Head of caudate nucleus (tissue), 42 donors: ENCODE measurements at places on chromosomes 1 and 21.

DNA sequence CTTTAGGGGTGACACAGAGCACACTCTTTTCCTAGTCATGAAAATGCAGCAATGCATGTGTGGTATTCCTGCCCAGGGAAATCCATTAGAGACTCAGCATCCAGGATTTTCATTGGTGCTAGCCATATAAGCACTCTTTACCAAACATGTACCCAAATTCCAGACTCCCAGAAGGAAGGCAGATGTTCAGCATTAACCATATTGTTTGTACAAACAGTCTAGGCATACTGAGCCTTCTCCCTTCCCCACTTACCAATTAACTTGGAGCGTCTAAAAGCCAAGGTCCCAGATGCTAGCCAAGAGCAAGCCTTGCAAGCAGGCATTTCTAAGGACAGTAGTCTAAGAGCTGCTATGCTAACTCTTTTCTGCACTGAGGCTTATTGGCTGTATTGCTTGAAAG lies 27.9 kb downstream of the ZBED6 start:
- no peak for DNase-seq

- no peak for DNase-seq
Measured at GRCh38 chr1:168433238-168433637, 110.6 kb downstream of the XCL2 start.

DNA sequence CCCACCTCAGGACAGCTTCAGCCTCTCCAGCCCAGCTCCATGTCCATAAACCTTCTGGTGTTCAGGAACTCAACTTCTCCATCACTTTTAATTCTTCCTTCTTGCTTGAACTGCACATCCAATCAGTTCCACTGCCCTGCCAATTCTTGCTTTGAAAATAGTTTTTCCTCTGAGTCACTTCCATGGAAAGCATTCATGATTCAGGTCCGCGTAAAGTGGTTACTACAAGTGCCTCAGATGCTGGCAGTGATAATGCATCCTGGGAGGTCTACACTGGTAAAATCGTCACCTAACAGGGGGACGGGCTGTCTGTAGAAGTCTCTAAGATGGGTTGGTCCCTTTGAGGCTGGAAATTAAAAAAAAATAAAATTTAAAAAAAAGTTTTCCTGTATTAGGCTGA lies 25.9 kb upstream of the RCAN1 start:
- no peak for DNase-seq

GRCh38 chr1:85836736-85837135 lies 128.5 kb upstream of the ZNHIT6 start:
- no peak for DNase-seq

- peak; percentile 89 for DNase-seq
Measured at GRCh38 chr1:151839457-151840403, at the start of gene C2CD4D. Gene C2CD4D, minus strand, starts transcription at chr1:151839820. Its CDS starts 831 bp downstream, at chr1:151838989.

DNA sequence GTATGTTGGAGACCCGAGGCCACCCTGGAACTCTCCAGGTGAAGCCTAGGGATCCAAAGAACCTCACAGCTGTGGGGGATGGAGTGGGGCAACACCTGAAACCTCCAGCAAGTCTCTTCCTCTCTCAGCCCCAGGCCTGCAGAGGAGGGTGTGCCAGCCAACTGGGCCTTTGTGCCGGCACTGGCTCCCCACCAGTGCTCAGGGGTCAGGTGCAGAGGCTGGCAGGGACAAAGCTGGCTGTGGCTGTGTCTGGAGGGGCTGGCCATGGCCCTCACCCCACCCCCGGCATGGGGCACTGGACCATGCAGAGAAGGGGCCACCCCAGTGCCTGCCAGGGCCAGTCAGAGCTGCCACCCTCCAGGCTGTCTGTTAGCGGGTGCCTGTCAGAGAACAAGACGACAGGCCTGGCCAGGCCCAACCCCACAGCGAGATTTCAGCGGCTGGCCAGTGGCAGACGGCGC lies 3.9 kb downstream of the COL18A1 start:
- DNase-seq: no peak

DNA sequence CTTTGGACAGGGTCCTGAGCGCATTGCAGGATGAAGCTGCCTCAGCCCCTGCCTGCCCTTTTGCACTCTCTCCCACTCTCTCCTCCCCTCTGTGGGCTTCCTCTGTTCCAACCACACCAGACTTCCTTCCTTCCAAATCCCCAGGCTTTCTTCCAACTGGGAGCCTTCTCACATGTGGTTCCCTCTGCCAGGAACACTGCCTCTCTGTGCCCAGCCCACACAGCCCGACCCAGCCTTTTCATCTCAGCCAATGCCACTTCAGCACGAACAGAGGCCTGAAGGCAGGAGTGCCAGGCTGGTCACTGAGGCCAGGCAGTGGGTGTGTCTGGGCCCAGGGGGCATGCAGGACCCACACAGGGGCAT lies 5.9 kb downstream of the SELENON start:
- peak; percentile 80 for DNase-seq

DNA sequence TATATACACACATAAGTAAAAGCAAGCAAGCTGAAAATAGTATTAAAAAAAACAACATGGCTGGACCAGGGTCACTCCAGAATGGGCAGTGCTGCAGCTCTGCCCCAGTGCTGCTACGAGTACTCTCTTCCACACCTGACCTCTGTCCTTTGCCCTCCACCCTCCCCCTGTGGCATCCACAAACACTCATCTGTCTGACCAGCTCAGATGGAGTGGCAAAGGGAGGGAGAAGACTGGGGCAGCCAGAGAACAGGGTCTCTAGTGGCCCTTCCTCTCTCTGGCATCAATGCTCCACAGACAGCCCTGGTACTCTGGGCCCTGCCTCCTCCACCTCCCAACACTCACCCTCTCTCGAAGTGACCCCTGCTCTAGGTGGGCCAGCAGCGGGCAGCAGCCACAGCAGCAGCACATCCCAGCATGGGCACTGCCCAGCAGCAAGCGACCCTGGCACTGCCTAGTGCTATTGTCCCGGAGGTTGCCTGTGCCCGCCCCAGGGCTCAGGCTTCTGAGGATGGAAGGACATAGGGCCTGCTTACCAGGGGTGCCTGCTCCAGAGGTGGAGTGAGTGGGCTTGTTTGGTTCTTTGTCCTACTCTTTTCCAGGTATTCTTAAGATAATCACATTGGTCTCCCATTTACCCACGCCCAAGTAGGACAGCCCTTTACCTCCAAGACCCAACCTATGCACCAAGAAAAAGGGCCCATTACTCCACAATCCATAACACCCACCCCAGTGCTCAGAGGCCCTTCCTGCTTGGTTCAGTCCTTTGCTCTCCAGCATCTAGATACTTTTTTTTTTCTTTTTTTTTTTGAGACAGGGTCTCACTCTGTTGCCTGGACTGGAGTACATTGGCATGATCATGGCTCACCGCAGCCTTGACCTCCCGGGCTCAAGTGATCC lies 6.2 kb downstream of the ARHGEF2 start:
- peak; percentile 75 for DNase-seq

DNA sequence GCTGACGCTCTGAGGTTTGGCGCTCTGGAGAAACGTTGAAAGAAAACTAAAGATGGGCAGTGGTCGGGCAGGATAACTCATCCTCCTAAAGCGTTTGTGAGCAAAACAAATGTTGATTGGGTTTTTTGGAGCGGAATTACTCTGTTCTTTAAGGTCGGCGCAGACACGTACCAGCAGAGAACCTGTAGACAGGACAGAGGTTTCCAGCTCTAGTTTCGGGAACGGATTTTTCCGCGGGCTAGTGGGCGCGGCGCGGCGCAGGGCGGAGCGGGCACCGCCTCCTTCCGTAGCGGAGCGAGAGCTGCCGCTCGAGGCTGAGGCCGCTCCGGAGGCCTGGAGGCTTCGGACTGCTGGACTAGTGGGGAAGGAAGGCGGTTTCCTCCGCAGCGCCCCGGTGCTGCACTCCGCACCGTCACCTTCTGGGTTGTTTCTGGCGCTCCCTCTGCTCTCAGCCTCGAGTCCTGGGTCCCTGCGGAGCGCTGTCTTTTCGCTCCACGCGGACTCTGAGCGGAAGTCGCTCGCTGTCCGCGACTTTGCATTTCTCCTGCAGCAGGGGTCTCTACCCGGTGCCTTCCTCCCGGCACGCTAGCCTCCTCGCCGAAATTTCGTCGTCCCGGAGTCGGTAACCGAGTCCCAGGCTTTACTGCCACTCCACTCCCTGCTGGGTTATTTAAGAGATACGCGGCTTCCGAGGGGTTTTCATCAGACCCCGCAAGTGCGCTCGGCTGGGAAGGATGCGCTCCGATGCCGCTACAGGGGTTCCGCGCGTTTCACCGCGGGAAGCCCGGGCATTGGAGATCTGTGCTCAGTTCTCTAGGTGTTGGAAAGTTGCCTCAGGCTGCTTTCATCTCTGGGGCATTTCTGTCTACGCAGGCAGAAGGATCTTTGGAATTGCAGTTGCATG lies 7.0 kb downstream of the FOXD2 start:
- no peak for DNase-seq

DNA sequence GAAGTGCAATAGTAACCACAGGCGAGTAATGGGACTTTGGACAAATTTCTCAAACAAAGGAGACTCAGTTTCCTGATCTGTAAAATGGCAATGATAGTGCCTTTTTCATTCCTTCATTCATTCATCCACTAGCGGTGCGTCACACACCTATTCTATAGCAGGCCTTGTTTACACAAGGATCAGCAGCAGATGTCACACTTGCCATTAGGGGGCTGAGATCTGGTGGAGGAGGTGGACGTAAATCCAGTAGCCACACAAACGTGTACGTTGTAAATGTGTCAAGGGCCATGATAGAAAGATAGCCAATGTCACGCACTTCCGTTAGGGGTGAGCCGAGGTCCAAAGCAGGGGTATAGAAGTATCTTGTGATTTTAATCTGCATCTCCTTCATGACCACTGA lies 34.2 kb downstream of the SERINC2 start:
- no peak for DNase-seq

GRCh38 chr1:50157306-50157941 lies 48.7 kb downstream of the ELAVL4 start:
- DNase-seq: no peak

DNA sequence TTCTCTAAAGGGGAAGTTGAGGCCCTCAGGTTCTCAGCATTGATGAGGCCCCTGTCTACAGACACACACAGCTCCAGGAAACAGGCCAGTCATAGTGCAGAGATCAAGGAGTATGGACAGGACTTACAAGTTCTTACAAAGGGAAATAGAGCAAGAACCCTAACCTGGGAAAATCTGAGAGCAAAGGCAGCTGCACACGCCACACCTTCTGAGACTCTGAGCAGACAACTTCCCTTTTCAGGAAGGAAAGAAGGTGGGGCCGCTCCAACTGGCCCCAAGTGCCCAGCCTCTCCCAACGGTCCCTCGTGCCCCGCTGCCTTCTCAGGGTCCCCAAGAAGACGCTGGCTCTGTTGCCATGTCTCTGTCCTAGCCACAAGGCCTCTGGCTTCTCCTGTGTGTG lies 3.6 kb downstream of the NOC2L start:
- no peak for DNase-seq

DNA sequence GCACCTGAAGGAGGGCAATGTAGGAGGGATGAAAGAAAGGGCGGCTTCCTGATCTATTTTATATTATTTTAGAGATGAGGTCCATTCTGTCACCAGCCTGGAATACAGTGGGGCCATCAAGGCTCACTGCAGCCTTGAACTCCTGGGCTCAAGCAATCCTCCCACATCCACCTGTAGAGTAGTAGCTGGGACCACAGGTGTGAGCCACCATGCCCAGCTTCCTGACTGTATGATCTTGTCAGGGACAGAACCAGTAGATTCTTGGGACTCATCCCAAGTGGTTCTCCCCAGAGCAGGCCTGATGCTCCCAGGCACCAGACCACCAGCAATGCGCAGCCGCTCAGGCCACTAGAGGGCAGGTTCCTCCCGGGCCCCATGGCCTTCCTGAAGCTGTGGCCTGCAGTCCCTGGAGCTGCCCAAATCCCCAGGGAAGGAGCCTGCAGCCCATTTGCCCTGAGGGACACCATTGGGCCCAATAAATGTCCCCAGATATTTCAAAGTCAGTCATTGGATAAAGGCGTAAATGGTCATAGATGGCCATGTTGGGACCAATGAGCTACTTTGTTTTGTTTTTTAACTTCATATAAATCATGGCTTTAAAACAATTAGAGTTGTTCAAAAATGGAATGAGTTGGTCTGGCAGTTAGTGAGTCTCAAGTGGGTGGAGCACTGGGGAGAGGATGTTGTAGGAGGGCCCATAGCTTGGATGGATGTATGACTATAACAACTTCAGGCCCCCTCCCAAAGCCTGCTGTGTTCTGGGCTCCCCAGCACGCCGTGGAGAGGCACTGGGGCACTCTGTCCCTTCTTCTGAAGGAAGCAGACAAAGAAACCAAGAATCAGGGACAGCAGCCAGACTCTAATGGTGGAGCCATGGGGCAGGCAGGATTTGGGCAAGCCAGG lies 44.7 kb upstream of the GOLT1A start:
- DNase-seq: peak; percentile 77

DNA sequence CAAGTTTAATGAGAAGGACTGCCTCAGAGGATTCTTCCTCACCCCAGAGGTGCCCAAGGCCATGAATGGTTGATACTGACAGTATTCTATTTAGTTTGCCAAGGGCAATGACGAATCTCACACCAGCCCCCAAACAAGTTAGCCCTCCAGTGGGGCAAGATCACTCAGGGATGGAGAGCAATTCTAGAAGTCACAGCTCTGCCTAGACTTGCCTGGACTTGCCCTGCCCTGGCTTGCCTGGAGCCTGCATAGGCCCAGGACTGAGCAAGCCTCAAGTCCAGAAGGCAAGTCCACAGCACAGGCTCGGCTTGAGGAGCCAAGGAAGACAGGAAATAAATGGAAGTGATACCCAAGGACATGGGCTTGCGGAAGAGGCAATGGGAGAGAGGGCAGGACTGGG lies 39.5 kb upstream of the RGS16 start:
- no peak for DNase-seq

DNA sequence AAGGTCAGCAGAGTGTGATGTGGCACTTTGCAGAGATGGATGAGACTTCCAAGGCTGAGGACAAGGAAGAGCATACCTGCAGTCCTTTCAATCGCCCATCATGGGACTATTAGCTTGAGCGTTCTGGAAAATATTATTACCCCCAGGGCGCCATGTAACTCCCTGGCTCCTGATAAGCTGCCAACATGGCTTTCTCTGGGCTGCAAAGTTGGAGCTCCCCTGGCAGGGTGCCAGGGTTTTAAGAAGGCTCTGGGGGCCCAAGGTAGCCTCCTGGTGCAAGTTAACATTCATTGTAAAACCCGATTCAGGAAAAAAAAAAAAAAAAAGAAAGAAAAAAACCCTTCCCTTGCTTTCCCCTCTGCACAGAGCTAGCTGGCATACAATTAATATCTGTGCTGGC lies 196.7 kb downstream of the PBX1 start:
- no peak for DNase-seq

DNA sequence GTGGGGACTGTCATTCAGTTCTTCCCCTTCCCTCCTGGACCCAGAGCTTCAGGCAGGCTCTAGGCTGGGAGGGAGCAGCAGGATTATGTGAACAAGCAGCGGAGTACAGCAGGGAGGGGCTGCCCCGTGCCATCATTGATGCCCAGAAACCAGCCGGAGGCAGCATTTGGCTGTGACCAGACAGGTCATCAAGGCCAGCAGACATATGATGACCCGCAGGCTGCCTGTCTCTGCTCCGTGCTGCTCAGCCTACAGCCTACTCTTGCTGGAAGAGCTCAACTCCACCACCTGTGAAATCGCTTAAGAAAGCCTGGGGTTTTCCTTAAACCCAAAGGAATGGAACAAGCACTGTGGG lies 4.9 kb downstream of the KLHL21 start:
- DNase-seq: no peak
